ENCODE measurements at places on chromosomes 6 and 20.

GRCh38 chr6:11011787-11012234 lies 32.3 kb downstream of the ELOVL2 start:
- peak; percentile 50 for DNase-seq

GRCh38 chr6:25138934-25139415 lies 140.2 kb upstream of the CARMIL1 start:
- DNase-seq, result no peak

GRCh38 chr6:45900808-45901752 lies 114.6 kb downstream of the CLIC5 start:
- DNase-seq, result no peak

GRCh38 chr6:11491596-11492463 lies 45.7 kb upstream of the TMEM170B start:
- no peak for DNase-seq

- no peak for DNase-seq
Observed at GRCh38 chr6:45572833-45573232, 195.1 kb upstream of the SUPT3H start.

DNA sequence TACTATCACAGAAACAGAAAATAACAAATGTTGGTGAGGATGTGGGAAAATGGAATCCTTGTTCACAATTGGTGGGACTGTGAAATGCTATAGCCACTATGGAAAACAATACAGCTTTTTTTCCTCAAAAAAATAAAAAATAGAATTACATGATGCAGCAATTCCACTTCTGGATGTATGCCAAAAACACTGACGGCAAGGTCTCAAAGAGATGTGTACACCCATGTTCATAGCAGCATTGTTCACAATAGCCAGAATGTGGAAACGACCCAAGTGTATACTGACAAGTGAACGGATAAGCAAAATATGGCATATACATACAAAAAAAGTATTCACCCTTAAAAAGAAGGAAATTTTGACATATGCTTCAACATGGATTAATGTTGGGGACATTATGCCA lies 213.4 kb downstream of the KHDC1L start:
- no peak for DNase-seq

DNA sequence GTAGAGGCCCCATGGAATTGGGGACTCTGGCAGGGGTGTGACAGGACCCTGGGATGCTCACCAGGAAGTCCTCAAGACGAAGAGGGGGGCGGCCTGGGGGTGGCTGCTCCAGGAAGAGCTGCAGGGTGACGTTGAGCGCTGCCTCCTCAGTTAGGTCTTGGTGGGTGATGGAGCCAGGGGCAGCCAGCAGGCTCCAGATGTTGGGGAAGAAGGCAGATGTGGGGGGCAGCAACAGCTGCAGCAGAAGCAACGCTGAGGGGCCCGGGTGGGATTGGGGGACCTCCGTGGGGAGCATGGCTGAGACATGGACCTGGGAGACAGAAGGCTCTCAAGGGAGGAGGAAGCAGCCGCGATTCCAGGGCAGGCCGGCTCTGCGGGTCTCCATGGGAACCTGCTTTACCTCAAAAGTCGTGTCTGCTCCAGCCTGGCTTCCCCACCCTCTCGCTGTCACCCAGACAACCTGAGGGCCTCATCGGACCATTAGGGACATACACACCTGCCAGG lies 591 bp downstream of the VWA7 start:
- no peak for DNase-seq

GRCh38 chr20:1896484-1897258 lies 1.5 kb downstream of the SIRPA start:
- no peak for DNase-seq

GRCh38 chr6:144195671-144196270 lies 45.5 kb downstream of the STX11 start:
- DNase-seq, result no peak
